ENCODE measurements at places on chromosomes 6 and 20.
A peak's percentile ranks its signal among the peaks of the same experiment; 100 is the strongest.

DNA sequence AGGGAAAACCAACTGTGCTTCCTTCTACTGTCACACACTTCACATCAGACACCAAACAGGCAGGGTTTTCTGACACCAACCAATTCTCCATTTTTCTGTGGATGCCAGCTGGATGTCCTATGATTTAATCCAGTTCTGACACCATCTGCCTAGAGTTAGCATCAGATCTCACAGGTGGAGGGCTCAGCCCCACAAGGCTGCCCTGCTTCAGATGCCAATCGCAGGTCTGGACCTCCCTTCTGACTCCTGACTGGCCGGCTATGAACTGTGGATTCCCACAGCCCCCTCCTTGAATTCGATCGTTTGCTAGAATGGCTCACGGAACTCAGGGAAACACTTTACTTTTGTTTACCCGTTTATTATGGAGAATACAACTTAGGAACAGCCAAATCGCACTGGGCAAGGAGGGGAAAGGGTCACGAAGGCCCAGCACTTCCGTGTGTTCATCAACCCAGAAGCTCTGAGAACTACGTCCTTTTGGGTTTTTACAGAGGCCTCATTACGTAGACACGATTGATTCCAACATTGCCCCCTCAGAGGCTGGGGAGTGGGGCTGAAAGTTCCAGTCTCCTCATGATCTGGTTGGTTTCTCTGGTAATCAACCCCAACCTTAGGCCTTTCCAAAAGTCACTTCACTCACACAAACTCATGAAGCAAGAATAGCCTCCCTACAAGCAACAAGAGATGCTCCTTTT, 25.4 kb upstream of the MAS1 start:
- no peak for DNase-seq

DNA sequence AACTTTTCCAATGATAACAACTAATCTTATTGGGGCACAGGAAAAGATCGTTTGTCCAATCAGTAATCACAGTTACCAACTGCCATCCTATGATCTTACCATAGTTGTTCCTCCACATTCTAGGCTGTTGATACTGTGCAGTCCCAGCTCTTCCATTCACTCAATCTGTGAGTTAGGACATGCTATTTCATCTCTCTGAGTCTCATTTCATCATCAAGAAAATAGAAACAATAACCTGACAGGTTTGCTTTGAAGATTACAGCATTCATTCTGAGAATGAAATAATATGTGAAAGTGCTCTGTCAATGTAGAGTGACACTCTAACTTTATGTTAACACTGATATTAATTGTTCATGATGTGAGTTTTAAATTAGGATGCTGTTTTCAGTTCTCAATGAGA, 89.8 kb downstream of the KIF13A start:
- no peak for DNase-seq

GRCh38 chr20:22447447-22447778, 137.0 kb downstream of the FOXA2 start:
- DNase-seq = no peak

GRCh38 chr20:57265336-57265996, 975 bp downstream of the BMP7 start:
- DNase-seq = no peak

GRCh38 chr20:56736285-56736857, 107.3 kb downstream of the TFAP2C start:
- DNase-seq = no peak

GRCh38 chr6:156700440-156701057, 76.6 kb upstream of the ARID1B start:
- DNase-seq = no peak

DNA sequence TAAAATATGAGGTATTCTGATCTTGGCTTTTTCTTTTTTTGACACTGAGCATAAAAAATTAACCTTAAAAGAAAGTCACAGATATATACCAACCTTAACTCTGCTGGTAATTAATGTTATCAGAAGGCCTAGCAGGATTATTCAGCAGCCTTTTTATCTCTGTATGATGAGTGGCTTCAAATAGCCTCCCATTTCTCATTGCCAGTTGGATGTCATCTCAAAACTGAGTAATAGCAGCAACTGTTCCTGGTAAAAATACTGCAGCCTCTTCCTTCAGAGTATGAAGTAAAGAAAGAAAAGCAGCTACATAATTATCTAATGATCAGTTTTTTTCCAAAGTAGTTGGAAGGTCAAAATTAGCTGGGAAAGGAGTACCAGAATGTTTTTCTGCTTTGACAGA, 24.9 kb upstream of the HDGFL1 start:
- DNase-seq = no peak

DNA sequence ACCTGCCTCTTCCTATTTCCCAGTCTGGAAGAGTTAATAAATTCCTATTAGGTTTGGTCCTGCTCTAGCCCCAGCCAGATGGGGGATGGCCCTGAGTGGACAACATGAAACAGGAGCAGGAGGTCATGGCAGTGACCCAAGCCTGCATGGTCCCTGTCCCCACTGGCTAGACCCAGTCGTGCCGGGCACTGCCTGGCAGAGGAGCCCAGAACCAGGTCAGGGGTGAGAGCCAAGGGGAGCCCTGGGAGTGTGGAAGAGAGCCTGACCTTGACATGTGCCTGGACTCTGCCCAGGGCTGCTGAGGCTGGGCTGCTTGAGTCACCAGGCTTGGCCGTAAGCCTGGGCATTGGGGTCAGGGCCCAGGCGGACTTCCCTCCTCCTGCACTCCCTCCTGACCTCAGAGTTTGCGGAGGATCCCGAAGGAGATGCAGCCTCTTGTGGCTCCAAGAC, 3.6 kb downstream of the AVP start:
- DNase-seq = no peak

- peak; percentile 25 for DNase-seq
These were observed 28.0 kb downstream of the ASXL1 start for GRCh38 chr20:32386091-32386490.

GRCh38 chr6:27863962-27864905, 48.0 kb downstream of the OR2B2 start:
- DNase-seq = peak; percentile 16

All from fibroblast of skin of scalp (primary cell).